ENCODE measurements at places on chromosomes 4 and X.

GRCh38 chr4:26086621-26087441, 172.8 kb downstream of the SMIM20 start:
- no peak for DNase-seq

GRCh38 chrX:102767287-102767686, 46.7 kb downstream of the GPRASP3 start:
- no peak for DNase-seq

DNA sequence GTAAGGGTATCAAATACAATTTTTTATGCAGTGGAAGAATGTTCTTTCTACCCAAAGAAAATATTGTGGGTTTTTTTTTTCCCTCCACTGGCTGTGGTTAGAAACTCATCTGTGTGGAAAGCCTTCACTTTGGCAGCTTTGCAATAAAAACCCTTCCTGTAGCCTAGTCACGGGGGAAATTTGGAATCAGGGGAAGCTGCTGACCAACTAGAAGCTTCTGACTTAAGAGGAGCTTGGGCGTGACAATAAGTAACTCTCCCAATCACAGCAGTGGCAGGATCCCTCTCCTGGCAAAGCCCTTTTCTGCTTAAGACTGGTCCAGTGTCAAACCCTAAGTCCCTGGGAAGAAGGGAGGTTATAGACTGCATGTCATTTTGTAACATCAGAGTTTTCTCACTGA, 87.9 kb downstream of the LRRC66 start:
- DNase-seq: no peak

- no peak for DNase-seq
Observed at GRCh38 chr4:38306482-38307071, 346.4 kb downstream of the PTTG2 start.

DNA sequence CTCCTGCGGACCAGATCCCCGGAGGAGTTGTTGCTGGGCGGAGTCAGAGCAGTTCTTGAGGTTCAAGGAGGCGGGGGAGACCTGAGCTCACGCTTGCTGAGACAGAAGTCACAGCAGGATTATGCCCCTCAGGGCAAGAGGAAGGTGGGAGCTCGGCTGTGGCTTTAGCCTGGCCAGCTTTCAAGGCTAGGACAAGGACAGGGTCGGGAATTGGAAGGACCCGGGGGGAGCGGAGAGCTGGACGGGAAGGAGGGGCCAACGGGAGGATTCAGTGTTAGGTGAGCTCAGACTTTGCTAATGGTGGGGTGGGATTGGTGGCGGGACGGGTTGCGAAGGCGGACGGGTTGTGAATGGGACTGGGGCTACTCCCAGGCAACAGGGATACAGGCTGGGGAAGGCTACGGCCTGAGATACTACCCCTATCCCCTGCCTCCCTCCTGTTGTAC, at the start of gene RIBC1:
RIBC1 (plus strand) TSS at position 13 of the 446 bp plus-strand sequence. CDS start 3,404 bp downstream, outside the sequence.
- no peak for DNase-seq

GRCh38 chr4:170888660-170889059, 798.9 kb upstream of the AADAT start:
- DNase-seq: no peak

DNA sequence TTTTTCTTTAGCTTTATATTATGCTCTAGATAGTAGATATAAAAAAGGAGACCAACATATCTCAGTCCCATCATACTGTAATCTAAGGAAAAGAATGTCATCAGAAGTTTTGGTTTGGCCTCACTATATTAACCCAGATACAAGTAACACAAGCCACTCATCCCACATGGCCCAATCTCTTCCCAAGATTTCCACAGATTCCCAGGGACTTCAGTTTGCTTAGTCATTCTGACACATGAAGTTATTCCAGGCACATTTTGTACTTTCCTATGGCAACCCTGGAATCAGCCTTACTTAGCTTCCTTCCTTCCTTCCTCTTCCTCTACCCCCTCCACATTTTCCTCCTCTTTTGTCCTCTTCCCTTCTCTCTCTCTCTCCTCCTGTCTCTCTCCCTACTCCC, 21.7 kb upstream of the DCLK2 start:
- DNase-seq: no peak

GRCh38 chr4:52560844-52561280, 98.2 kb downstream of the USP46 start:
- no peak for DNase-seq

DNA sequence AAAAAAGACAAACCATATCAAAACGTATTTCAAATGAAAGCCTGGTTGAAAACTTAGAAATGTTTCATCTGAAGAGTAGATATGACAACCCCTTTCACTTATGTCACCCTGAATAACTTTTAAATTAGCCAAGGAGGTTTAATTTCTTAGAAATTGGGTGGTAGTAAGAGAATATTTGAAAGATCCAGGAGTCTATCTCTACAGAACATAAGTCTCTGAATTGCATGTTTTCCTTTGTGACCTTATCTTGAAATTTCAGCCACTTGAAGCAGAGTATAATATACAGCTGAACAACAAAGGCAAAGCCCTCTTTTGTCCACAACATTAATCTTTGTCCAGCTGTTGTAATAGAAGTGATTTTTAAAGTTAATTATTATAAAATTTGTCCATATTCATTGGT, 49.5 kb downstream of the TMEM154 start:
- DNase-seq: no peak

GRCh38 chrX:86914569-86914968, 603.0 kb upstream of the KLHL4 start:
- no peak for DNase-seq

DNA sequence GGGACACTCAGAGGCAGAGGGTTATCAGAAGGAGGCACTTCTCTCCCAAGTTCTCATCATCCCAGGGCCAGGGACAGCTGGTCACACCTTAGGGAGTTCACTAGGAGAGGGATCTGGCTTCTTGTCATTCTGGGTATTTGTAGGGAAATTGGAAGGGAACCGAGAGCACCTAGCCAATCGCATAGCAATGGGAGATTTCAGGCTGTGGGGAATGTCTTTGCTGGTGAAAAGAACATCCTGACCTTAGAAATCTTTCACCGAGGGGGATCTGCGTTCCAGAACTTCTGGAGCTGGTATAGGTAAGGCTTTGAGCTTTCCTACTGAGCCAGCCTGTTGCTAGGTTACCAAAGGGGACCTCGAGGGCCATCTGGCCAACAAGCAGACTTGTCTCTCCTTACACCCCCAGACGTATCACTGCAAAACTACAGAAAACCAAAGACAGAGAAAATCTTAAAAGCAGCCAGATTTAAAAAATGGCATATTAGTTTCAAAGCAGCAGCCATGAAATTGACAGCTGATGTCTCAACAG, 6.8 kb downstream of the HTT-AS start:
- no peak for DNase-seq

GRCh38 chr4:175453456-175453855, 358.6 kb downstream of the GPM6A start:
- DNase-seq: no peak

GRCh38 chr4:149709640-149710039, 106.0 kb downstream of the IQCM start:
- no peak for DNase-seq

- DNase-seq: no peak
Observed at GRCh38 chr4:165476214-165477098, 97.6 kb downstream of the CPE start.

- DNase-seq: no peak
Observed at GRCh38 chrX:134025986-134026545, 40.7 kb upstream of the GPC3 start.

Measured in activated effector memory CD4-positive, alpha-beta T cell treated with anti-CD3 and anti-CD28 coated beads, Interleukin-2, amount 50 U/mL, for 16 hours (primary cell).